ENCODE measurements at places on chromosomes 7 and 10. TPM values are rescaled to one million over a fixed set of nuclear protein-coding genes. Genes with fewer than 3 reads are reported as not detected.

- DNase-seq = no peak
Observed at GRCh38 chr7:6443372-6443941, 4.3 kb downstream of the DAGLB start.

The OR2A12 gene
- polyA plus RNA-seq = not detected

The PON3 gene
- polyA plus RNA-seq = 0.43 TPM

The CLEC5A gene
- 0.11 TPM for polyA plus RNA-seq

DNA sequence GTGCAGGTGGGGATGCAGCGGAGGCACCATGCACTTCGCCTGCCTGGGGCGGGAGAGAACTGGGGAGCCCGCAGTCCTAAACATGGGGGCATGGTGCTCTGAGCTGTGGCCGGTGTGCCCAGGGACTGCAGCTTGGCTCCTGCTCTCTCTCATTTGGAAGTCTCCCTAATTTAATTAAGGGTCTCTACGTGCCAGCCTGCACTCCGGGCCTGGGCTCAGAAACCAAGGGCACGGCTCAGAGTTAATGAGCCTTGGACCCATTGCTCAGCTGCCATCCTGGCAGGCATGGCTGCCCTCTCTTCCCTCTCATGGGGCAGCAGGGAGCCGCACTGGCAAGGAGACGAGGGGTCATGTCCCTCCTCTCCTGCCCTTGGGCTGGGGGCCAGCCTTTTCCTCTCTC is 115.6 kb downstream of the CDH23 start:
- DNase-seq = no peak

GRCh38 chr10:95335933-95336699 is 45.3 kb upstream of the PDLIM1 start:
- DNase-seq = no peak

GRCh38 chr10:11435581-11435981 is 175.9 kb downstream of the USP6NL start:
- no peak for DNase-seq

- DNase-seq = no peak
Observed at GRCh38 chr10:48880016-48880705, 59.5 kb downstream of the LRRC18 start.

DNA sequence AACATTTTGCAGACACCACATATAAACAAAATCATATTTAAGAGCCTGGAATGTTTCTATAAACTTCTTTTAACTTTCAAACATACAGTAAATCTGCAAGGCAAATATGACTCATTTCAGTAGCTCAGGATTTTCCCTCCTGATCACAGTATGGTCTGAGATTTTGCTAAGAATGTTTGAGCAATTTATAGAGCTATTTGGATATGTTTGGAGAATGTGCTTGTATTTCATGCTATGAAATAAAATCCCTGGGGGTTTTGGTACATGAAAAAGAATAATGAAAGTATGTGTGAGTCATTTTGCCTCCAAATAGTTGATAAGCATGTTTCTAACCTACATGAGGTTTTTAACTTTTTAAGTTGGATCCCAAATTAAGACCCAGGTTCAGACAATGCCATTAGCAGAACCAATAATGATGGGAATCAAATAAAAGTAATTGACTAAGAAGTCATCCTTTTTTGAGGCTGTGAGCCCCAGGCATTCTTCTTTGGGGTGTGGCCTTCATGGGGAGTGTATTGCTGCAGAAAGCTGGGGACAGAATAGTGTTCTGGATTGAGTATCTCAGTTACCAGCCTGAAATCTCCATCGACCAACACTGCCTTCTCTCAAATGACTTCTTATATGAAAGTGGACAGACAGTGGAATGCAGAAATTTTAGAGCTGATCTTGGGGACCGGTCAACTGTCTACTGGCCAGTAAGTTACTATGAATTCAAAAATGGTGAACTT is 66.1 kb upstream of the AGBL3 start:
- no peak for DNase-seq

The ASZ1 gene
- polyA plus RNA-seq = not detected

GRCh38 chr10:61643316-61643751 is 19.4 kb upstream of the CABCOCO1 start:
- no peak for DNase-seq

GRCh38 chr7:151018421-151019129 is 5.7 kb downstream of the ATG9B start:
- no peak for DNase-seq

DNA sequence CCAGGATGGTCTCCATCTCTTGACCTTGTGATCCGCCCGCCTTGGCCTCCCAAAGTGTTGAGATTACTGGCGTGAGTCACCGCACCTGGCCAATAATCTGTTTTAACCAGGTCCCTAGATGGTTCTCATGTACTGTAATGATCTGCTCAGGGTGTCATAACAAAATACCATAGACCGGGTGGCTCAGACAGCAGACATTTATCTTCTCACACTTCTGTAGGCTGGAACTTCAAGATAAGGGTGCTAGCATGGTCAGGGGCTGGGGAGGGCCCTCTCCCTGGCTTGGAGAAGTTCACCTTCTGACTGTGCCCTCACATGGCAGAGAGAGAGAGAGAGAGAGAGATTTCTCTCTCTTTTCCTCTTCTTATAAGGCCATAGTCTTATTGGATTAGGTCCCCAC is 279.4 kb upstream of the LYZL1 start:
- no peak for DNase-seq

The LAMTOR4 gene
- polyA plus RNA-seq = 118 TPM

DNA sequence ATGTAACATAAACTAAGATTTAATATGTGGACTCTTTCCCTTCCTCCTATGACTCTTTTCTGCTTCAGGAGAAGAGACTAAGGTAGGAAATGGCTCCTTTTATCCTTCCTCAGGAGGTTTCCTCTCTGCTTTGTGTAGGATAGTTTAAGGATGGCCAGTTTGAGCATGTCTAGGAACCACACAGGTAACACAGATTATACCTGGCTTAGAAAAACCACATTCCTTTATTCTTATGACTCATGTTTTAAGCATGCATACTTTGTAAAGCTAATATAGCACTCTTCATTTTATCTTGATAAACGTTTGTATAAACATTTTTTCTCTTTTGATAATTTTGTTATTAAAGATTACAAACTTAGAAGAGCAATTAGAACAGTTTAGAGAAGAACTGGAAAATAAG is 57.8 kb downstream of the CYP51A1 start:
- DNase-seq = no peak

DNA sequence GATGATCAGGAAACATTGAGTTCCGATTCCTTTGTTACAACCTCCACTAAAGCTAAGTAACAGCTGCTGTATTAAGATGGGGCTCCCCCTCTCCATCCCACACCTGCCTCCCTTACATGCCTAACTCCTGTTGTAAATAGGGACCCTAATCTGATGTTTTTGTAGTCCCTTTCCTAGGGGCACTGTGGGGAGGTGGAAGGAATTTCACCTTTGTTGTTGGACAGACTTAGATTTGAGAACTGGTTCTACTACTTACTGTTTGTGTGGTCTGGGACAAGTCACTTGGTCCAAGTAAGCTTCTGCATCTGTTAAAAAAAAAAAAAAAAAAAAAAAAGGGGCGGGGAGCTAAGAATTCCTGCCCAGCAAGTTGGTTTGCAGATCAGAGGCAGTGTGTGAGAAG is 42.6 kb downstream of the KIAA1217 start:
- no peak for DNase-seq

- peak; percentile 37 for DNase-seq
Observed at GRCh38 chr10:132470410-132471124, 67.0 kb upstream of the INPP5A start.

The RET gene
- polyA plus RNA-seq = 0.51 TPM

The EVX1 gene
- polyA plus RNA-seq = not detected

The SAMD9L gene
- polyA plus RNA-seq = 1.9 TPM

The TET1 gene
- polyA plus RNA-seq = 0.09 TPM

DNA sequence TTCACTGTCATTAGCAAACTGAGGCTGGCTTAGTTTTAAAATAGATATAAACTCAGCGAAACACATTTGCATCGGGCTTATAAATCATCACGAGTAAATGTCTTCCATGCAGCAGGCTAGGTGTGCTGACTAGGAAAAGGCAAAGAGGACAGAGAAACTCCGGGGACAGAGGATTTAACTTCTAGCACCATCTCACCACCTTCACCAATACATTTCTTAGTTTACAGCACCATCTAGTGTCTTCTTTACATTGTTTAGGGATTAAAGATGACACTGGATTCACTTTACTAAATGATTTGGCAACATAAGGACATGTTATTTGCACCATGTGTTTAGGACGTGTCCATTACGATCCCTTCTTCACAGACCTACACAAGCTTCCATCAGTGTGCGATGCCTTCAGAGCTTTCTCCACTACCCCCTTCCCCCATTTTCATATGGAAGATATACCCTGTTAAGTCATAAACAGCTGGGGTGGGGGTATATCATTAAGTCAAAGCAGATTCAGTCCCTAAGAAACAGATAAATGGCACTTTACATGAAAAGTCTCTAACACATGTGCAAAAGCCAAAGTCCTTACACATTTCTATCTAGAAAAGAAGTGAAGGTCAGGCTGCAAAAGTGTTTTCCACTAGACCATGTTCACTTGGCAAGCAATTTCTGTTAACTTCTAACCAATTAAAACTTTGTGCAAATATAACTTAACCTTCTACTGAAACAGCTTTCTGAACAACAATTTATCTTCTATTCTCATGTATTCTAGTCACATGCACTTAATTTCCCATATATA is 103.3 kb downstream of the GRB10 start:
- no peak for DNase-seq

DNA sequence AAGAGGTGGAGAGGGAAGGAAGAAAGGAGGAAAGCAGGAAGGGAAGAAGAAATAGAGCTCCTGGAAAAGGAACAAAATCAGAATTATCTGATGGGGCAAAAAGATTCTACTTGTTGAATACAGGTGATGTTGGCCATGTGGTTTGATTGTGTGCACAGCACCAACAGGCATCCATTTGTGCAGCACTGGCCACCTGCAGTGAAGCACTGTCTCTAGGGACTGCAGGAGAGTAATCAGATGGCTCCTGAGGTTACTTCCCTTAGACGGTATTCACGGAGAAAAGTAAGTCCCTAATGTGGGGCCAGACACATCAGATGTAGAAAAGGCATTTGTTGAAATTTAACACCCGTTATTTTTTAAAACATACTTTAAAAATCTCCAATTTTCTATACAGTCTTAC is 135.3 kb upstream of the VIPR2 start:
- no peak for DNase-seq

DNA sequence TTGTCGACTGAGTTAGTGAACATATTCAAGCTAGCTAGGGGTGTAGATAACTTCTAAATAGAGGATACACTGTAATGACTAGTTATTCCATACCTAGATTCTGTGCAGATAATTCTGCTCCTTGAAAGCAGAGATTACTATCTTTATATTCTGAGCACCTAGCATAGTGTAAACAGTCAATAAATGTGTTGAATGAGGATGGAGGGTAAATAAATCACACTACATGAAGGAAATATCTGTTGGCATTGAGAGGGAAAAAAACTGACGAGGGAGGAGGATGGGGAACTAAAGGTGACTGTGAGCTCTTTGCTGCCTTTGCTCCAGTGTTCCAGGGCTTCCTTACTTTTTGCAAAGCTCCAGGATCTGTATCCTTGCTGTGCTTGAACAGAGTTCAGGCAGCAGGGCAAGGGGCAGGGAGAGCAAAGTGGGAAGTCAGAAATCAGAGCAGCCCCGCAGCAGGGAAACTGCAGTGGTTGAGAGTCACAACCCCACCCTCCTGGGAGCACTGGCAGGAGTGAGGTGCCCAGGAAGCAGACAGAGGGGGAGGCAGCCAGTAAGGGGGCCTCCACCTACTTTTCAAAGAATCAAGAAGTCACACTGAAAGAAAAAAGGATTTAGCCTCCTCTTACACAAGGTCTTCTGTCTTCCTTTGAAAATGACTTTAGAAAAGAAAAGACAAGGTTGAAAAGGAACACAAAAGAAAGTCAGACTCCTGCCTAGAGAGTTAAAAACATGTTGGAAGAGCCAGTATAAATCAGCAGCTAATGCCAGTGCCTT is 71.8 kb upstream of the LRRN3 start:
- no peak for DNase-seq

- peak; percentile 31 for DNase-seq
Observed at GRCh38 chr7:1964913-1965578, 267.7 kb downstream of the MAD1L1 start.

The SCIN gene
- polyA plus RNA-seq = not detected

The SKIDA1 gene
- 0.21 TPM for polyA plus RNA-seq

The GTF2IRD1 gene
- polyA plus RNA-seq = 79.0 TPM

GRCh38 chr7:81469869-81470723 is 299.8 kb downstream of the HGF start:
- peak; percentile 67 for DNase-seq

DNA sequence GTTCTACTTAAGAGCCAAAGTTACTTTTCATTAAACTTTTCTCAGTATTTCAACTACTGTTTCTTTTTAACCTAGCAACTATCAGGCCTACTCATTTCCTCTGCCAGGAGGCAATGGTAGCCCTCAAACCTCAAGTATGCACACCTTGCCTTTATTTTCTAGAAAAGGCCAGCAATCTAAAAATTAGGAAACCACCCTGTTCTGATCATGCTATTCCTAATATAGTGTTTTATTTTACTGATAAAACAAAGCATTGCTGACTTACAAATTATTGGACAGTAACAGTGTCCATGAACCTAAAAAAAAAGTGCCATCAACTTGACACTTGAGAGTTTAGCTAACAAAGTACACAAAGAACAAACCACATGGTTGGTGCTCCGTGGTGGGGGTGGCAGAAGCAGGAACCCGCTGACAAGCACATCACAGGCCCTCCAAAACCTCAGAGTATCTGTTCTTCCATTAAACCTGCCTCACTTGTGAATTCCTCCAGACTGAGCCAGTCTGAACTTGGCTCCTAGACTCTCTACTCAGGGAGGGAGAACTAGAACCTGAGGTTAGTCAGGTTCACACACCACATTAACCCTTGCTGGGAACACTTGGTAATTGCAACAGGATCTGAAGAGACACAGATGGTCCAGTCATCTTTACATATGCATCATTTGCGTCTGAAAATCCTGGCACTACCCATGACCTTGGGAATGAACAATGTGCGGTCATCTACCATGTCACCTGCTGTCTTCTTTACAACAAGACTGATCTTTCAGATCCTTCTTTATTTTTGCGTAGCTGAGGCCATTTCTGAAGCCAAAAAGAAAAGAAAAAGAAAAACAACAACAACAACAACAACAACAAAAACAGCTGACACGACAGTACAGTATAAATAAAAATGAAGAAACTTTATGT is 31.9 kb downstream of the PIP4K2A start:
- no peak for DNase-seq

DNA sequence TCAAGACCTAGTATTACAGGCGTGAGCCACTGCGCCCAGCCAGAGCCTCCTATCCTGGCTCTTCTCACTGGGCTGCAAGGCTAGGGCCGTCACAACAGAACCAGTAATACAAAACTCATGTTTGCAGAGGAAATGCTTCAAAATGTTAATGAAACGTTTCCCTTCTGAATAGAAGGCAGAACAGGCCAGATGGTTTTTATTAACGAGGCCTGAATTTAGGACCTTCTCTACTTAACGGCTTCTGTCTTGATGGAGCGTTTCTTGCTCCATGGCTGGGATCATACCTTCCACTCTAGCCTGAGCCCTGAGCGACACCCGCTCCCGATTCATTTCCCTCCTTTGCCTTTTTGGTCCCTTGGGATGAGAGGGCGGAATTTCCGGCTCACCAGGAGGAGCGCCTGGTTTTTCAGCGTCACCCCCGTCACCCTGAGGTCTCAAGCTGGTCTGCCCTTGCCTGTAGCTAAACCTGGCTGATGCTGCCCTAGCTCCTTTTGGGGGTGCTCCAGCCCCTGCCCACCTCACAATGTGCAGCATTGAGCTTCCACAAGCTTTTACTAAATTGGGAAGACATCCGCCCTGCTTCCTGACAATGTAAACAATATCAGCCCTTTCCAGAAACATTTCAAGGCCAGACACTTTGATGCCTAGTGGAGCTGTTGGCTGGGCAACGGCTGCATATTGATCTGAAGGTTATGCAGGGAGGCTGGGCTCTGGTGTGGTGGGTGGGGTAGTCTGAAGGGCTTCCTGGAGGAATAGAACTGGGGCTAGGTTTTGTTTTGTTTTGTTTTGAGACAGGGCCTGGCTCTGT is 5.2 kb downstream of the CLIP2 start:
- DNase-seq = peak; percentile 41
